Substantia nigra (tissue), 51 donors: ENCODE measurements at places on chromosomes 1 and 21.
A peak's percentile ranks its signal among the peaks of the same experiment; 100 is the strongest.

DNA sequence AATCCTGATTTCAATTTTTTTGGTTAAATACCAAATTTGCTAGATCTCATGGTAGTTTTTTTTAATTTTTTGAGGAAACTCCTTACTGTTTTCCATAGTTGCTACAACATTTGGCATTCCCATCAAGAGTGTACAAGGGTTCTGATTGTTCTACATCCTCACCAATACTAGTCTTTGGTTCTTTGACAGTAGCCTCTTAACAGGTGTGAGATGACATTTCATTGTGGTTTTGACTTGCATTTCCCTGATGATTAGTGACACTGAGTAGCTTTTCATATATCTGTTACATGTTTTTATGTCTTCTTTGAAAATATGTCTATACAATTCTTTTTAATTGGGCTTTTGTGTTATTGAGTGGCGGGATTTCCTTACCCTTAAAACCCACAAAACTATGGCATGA, 20.9 kb upstream of the RGS13 start:
- no peak for DNase-seq

DNA sequence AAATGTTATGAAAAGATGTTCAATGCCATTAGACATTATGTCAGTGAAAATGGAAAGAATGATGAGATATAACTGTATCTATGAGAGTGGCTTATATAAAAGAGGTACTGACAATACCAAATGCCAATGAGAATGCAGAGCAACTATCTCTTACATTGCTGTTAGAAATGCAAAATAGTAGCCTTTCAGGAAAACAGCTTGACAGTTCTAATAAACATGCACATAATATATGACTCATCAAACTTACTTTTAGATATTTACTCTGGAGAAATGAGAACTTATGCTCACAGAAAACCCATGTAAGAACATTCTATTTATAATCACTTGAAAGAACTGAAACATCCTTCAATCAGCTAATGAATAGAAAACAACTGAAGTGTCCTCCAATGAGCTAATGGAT, 996.7 kb upstream of the ADGRL4 start:
- no peak for DNase-seq

DNA sequence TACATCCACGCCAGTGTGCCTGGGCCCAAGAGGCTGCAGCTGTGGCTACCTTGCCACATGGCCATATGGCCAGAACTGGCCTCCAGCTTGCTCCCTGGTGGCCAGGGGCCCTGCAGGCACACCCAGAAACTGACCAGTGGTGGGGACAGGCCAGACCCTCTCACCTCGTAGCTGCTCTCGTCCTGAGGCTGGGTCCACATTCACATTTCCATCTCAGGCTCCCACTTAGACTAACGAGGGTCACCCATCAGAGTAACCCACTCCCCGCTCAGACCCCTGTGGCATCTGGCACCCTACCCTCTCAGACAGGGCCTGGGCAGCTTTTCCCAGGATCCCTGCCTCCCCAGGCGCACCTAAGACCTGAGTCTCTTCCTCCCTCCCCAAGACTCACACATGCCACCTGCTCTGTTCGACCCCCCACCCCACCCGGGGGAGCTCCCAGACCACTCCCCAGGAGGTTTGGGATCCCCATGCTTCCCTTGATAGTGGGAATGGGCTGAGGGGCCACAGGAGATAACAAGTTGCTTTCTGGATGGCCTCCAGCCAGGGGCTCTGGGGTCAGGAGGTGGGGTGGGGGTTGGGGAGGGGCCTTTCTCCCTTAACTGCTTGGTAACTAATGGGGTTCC, 21.3 kb upstream of the RNU1-4 start:
- DNase-seq = no peak

DNA sequence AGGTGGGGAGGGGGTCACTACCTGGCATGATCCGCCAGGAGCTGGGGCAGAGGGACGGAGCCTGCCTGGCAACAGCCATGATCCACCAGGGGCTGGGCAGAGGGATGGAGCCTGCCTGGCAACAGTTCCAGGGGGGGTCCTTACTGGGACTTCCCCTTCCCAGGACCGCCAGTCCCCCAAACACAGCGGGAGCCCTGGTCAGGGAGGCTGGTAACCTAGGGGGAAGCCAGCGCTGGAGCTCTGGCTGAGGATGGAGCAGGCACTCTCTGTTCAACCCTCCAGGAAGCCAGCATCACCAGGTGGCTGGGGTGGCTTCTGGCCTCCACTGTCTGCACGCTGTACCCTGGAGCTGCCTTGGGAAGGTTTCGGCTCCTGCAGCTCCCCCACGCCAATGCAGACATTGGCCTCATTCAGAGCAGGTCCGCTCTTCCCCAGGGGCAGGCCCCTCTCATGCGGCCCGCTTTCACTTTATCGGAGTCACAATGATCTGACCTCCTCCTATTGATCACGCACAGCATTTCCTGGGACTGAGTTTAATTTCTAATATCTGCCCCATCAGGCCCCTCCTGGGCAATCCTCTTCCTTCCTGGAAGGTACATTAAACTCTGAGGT, 68.4 kb upstream of the ABCG1 start:
- no peak for DNase-seq

GRCh38 chr1:107442551-107442950, 301.7 kb downstream of the NTNG1 start:
- no peak for DNase-seq

DNA sequence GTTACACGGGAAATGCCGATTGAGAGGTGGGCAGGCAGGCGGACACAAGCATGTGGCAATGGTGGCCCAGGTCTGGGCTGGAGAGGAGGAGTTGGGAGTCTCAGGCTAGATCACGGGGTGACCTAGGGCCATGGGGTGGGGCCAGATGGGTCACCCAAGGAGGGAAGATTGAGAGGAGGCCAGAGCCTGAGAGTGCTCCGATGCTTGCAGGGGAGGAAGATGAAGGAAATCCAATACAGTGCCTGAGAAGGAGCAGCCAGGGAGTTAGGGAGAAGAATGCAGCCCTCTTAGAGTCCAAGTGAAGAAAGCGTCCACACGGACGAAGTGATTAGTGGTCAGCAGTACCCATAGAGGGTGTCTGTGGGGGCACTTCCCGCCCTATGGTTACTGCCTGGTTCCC, 61.4 kb upstream of the FAM3B start:
- DNase-seq = no peak

DNA sequence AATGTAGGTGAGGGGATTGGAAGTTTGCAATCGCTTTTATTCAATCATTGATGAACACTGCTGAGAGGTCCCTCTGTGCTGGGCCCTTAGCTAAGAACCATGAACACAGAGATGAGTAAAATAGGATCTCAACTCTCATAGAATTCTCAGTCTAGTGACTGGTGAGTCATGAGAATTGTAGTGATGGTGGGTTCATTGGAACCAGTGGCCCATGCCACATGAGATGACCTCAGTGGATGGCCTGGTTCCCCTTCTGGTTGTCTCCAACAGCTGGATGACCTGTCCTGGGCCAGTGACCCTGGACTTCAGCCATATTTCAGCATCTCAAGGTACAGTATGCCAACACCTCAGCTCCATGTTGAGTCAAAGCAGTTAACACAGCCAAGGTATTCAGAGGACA, 21.3 kb upstream of the S100A10 start:
- no peak for DNase-seq

GRCh38 chr1:9946315-9946714, 3.0 kb downstream of the NMNAT1 start:
- DNase-seq = no peak

DNA sequence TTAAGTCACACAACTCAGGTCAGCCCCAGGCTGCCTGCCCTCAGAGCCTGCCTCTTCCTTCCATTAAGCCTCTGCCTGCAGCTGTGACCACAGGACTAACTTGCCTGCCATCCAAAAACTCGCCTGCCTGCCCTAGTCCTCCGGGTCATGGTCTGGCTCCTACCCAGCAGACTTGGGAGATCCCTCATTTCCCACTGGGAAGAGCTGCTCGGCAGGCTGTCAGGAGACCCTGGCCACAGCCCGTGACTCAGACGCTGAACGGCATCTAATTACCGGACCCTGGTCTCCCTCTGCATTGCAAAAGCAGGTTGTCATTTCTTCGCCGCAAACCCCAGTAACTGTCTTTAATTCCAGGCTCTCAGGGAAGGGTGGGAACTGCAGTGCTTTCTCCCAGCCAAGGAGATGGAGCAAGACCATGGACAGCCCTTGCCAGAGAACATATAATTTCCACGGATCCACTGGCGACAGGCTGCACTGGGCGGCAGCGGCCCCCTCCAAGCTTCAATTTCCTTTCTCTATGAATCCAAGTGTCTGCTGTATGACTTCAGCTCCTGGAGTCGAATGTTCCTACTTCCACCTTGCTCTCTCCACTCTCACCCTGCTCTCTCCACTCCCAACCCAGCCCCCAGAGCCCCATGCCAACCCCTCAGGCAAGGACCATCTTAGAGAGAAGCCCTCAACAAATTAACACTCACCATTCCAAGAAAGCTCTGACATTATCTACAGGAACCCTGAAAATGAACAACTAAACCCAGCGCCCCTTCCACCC, 20.4 kb downstream of the OLFML2B start:
- no peak for DNase-seq

- DNase-seq = no peak
Measured at GRCh38 chr1:100575406-100575805, 37.5 kb downstream of the GPR88 start.

DNA sequence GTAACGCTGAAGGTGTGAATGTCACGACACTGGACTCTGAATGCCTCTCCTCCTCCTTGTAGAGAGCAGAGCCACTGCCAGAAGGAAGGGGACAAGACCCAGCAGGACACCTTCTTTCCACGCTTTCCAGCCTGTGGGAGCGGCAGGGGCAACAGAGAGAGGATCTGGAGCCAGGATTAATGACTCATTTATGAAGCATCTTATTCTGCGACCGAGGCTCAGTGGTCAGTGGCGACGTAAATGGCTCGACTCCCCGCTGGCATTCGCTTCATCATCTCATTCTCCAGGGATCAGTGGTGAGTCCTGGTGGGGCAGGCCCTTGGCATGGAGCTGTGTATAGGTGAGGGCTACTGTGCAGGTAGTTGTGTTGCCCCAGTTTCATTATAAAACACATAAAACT, 4.6 kb downstream of the SLC37A1 start:
- DNase-seq = no peak

GRCh38 chr21:32135401-32136363, 143.2 kb downstream of the MIS18A start:
- DNase-seq = no peak

DNA sequence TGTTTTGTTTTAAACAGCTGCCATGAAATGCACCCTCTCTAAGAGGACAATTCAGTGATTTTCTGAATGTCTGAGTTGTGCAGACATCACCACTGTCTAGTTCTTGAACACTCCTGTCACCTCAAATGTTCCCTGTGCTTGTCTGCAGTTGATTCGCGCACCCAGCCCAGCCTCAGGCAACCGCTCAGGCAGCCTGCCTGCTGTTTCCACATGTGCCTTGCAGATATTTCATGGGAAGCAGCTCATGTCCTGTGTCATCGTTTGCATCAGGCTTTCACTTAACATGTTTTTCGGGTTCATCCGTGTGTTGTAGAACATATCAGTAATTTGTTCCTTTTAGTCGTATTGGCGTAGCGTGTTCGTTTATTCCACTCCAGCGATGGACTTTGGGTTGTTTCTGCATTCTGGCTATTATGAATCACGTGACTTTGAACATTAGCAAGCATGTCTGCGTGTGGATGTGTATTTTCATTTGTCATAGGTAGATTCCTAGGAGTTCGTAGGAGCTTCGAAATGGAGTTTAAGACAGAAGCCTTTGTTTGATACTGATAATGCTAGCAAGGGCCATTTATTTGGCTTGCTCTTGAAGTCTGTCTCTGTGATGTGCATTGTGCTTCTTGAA, 12.1 kb downstream of the ADARB1 start:
- no peak for DNase-seq

GRCh38 chr1:18041102-18041501, 66.5 kb upstream of the IGSF21 start:
- peak; percentile 13 for DNase-seq

DNA sequence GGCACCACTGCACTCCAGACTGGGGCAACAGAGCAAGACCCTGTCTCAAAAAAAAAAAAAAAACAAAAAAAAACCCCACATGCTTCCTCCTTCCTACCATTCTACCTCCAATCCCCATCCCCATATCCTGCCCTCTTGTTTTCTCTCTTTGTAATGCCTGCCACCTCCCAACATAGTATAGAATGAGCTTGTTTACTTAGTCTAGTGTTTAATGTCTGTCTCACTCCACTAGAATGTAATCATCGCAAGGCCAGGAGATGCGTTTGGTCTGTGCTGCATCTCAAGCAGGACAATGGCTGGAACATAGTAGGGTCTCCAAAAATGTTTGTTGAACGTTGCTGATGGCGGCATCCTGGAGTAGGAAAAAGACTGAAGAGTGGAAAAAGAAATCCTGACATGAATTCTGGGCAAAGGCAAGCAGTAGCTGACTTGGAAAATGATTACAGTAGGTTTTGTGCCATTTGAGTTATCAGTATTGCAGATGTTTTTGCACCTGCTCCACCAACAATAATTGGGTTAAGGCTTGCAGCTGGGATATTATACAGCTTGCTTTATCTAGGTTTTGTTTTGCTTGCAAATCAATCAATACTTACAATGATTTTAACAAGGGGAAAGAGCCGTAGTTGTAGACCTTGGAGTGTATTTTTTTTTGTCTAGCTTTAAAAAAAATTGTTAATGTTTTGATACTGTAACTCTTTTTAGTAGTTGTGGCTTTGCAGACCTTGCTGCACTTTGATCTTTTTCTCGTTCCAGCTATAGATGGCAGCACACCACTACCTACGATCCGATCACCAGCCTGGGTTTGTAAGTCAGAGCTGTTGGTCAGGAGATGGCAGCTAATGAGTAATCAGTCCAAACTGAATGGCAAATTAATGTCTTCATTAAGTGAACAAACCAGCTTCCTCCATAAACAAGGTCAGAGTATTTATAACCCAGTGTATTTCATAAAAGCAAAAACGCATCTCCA, 62.4 kb downstream of the BACH1 start:
- no peak for DNase-seq

- DNase-seq = no peak
Measured at GRCh38 chr1:189659731-189660130, 817.9 kb downstream of the BRINP3 start.

GRCh38 chr1:152752225-152752624, 5.6 kb upstream of the KPRP start:
- no peak for DNase-seq

DNA sequence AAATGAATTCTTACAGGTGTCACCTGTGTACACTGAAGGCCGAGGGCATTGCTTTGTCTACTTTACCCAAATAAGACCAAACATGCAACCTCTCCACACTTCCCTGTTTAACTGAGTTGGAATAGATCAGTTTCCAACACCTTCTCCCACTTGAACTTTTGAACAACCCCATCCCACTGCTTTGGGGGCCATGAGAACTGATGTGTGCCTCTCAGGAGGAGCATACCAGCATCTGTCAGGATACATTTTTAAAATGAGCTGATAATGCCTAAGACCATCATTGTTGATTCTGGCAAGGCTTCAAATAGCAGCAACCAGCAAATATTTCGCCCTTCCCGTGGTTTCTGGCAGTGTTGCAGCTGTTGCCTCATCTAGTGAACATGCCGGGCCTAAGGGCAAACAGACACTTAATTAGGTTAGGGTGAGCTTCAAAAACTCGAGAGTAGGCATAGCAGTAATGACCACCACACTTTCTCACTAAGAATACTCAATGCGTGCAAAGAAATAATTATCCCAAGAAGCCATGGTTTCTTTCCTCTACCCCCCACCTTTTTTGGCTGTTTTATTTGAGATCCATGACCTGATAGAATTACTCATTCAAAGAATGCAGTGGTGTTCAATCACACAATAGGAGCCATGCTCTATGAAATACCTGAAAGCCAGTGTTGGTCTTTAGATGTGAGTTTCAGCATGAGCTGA, 63.7 kb downstream of the MAP10 start:
- DNase-seq = no peak
